Tibial artery (tissue), 4 donors: ENCODE measurements at places on chromosomes 4 and X.

GRCh38 chr4:16205298-16206164 lies 20.7 kb downstream of the TAPT1 start:
- no peaks in the 10 kb centered on the region for H3K4me1 ChIP-seq
- H3K4me3 ChIP-seq: no peak overlapping the region
- no peaks in the 10 kb centered on the region for H3K27me3 ChIP-seq
- DNase-seq: no peak
- peaks cover 7% of the 10 kb centered on the region for H3K36me3 ChIP-seq

- no peaks in the 10 kb centered on the region for H3K27me3 ChIP-seq
- H3K36me3 ChIP-seq: no peaks in the 10 kb centered on the region
- H3K4me3 ChIP-seq: no peak overlapping the region
Observed at GRCh38 chr4:137961051-137961438, 281.1 kb downstream of the SLC7A11 start.

GRCh38 chrX:133947996-133948395 lies 37.4 kb downstream of the GPC3 start:
- no peaks in the 10 kb centered on the region for H3K27me3 ChIP-seq
- no peaks in the 10 kb centered on the region for H3K4me1 ChIP-seq
- no peak overlapping the region for H3K27ac ChIP-seq
- no peak for DNase-seq
- no peaks in the 10 kb centered on the region for H3K36me3 ChIP-seq
- no peak overlapping the region for H3K4me3 ChIP-seq

DNA sequence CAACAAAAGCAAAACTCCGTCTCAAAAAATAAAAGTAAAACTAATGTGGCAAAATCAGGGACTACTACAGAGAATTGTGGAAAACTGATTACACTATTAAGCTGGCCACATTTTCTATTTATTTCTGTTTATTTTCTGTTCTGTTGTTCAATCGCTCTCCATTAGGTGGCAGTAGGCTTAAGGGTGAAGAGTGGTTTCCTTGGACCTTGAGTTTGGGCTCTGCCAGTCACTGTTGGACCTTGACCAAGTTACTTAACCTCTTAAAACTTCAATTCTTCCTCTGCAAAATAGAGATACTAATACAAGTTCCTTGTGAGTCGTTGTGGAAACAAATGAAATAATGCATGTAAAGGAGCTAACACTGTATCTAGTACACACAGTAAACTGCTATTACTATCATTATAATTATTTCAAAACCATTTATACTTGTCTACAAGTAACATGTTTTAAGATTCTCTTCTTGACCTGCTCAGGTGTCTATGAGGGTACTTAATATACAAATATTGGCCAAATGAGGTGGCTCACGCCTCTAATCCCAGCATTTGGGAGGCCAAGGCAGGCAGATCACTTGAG lies 15.2 kb downstream of the HSD17B11 start:
- H3K4me1 ChIP-seq: no peaks in the 10 kb centered on the region
- no peaks in the 10 kb centered on the region for H3K27me3 ChIP-seq
- peak overlapping the region; percentile 6 for H3K27ac ChIP-seq
- DNase-seq: peak; percentile 41
- H3K36me3 ChIP-seq: peaks cover 37% of the 10 kb centered on the region

- no peaks in the 10 kb centered on the region for H3K27me3 ChIP-seq
- H3K4me3 ChIP-seq: no peak overlapping the region
- no peak for DNase-seq
- no peak overlapping the region for H3K27ac ChIP-seq
- H3K36me3 ChIP-seq: no peaks in the 10 kb centered on the region
- no peaks in the 10 kb centered on the region for H3K4me1 ChIP-seq
Observed at GRCh38 chrX:118474586-118474985, 21.0 kb upstream of the DOCK11 start.

DNA sequence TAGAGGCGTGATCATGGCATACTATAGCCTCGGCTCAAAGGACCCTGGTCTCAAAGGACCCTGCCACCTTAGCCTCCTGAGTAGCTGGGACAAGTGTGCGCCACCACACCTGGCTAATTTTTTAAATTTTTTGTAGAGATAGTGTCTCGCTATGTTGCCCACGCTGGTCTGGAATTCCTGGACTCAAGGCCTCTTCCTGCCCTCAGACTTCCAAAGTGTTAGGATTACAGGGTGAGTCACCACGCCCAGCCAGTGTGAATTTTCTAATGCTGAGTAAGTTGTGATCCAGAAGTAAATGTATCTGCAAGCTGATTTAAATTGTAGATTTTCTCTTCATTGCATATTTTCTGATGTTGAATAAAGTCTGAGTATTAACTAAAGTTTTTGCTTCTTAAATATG lies 2.6 kb upstream of the ZNF674 start:
- no peaks in the 10 kb centered on the region for H3K27me3 ChIP-seq
- H3K27ac ChIP-seq: no peak overlapping the region
- H3K4me1 ChIP-seq: peaks cover 15% of the 10 kb centered on the region
- DNase-seq: no peak

GRCh38 chr4:82865592-82865991 lies 25.4 kb downstream of the SEC31A start:
- peaks cover 89% of the 10 kb centered on the region for H3K36me3 ChIP-seq
- peak overlapping the region; percentile 51 for H3K27ac ChIP-seq
- no peaks in the 10 kb centered on the region for H3K27me3 ChIP-seq
- no peak for DNase-seq

DNA sequence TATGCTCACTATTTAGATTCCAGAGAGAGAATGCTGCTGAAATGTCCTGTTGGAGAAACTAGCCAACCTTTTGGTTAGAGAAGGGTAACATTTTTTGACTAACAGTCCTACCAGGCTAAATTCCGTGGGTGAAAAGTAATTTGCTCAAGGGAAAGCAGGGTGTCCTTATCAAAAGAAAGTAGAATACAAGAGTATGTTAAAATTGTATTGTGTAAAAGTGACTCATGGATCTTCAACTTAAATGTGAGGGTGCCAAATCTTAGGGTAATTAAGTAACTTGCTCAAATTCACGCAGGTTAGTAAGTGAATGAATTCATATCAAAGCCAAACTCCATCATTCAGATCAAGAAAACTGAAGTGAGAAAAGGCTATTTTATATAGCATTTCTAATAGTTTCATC lies 81.7 kb downstream of the PCDH7 start:
- H3K4me1 ChIP-seq: peaks cover 12% of the 10 kb centered on the region
- H3K36me3 ChIP-seq: no peaks in the 10 kb centered on the region
- H3K27me3 ChIP-seq: no peaks in the 10 kb centered on the region
- no peak for DNase-seq
